ENCODE measurements at places on chromosomes 11 and 22.

DNA sequence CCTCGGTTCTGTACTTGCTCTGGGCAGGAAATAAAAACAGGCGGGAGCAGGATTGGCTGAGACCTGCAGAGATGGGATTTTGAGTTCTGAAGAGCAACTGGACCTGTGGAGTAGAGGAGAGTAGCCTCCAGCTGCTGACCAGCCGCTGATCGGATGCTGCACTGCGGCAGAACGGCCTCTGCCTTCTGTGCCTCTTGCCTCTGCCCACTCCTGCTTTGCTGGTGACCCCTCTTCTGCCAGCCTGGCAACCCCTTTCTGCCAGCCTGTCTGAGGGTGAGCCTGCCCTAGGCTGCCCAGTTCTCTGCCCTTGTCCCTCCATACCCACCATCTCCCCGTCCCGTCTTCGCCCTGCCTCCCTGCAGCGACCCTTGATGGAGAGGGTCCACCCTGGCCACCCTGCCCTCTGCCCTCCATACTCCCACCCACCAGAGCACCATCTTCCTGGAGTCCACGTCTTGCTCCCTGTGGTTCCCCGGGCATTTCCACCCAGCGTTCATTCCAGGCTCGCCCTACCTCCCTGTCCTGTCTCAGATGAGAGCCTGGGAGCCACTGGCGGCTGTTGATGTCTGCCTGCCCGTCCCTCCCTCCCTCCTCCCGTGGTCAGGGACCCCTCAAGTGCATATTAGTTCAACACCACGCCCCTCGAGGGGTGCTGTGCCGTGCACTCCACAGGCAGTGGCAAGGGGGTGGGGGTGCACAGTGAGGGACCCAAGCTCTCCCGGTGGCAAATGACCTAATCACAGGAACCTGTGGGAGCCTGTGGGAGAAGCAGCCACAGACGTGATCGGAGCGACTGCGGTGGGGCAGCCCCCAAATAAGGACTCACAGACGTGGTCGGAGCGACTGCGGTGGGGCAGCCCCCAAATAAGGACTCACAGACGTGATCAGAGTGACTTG is 863.3 kb downstream of the TBC1D22A start:
- no peak for DNase-seq

DNA sequence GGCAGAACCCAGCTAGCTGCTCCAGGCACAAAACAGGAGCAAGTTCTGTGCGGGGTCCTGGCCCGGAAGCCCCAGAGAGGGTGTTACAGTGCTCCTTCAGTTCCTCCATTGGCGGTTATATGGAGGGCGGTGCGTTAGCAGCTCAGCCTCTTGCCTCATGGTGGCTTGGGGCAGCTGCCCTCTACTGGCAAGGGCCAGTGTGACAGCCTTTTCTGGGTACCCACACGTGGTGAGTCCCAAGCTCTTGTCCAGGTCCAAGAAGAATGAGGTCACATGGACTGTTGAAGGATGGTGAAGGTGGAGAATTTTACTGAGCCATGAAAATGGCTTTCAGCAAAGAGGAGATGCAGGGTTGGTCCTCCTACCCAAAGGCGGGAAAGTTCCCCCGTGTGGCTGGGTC is 100.5 kb downstream of the WT1 start:
- no peak for DNase-seq

GRCh38 chr22:37965940-37966664 is 12.6 kb downstream of the POLR2F start:
- DNase-seq = no peak

- DNase-seq = no peak
These were observed 72.1 kb upstream of the CD44 start for GRCh38 chr11:35066783-35067423.
